Activated naive CD8-positive, alpha-beta T cell treated with anti-CD3 and anti-CD28 coated beads, Interleukin-2, amount 50 U/mL, for 16 hours (primary cell): ENCODE measurements at places on chromosomes 2 and 18.

DNA sequence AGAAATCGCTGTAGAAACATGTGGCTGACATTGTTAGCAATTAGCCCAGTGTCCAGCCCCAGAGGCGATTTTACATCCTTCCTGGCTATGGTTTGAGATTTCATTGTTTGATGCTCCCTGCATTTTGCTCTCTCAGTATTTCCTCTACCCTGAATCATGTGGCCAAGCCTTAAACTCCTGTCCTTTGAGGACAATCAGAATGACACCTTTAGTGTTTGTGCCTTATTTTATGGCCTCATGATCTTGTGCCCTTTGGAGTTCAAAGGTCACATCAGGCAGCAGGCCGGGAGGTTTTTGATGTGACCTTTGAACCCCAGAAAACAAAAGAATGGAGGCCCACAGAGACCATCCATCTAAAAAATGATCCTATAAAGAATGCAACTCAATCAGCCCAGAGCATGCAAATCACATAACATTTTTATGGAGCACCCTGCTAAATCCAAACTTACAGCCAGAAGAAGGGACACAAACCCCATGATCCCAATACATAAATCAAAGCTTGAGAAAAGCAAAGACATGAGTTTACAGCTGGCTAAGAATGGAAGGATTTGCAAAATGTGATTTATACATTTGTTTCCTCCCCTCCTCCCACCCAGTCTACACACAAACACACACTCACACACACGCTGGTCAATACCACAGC, 52.5 kb downstream of the FECH start:
- DNase-seq = no peak

GRCh38 chr18:26003817-26004216, 86.6 kb downstream of the SS18 start:
- DNase-seq = no peak

DNA sequence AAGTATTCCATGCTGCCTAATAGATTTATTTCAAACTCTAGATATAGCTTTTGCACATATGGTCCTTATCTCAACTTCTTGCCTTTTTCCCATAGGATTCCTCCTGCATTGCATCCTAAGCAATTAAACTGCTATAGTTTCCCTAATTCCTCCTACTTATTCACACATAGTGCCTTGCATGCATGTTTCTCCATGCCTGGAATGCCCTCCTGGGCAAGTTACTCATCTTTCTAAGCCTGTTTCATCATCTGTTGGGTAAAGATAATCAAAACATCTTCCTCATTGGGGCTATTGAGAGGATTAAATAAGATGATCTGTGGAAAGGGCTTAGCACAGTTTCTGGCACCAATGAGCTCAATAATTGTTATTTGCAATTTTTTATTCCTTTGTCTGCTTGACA, 726.5 kb downstream of the SLC4A3 start:
- no peak for DNase-seq

DNA sequence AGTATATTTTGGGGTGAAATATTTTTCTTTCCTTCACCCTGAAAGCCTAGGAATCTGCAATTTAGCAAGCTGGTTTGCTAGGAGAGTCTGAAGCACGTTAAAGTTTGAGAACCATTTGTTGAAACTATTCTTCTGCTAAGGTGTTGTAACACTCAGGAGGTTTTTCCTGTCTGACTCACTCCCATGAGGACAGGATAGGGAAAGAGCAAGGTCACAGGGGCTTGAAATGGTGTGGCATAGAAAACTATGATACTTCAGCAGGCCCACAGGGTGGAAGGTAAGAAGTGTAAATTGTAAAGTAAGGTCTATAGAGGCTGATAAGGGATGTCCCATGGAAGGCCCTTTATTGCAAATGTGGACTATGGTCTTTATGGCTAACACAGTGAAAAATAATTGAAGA, 177.7 kb upstream of the ZC3H15 start:
- DNase-seq = no peak

- DNase-seq = no peak
Measured at GRCh38 chr2:82993609-82994008, 1465.5 kb downstream of the SUCLG1 start.

DNA sequence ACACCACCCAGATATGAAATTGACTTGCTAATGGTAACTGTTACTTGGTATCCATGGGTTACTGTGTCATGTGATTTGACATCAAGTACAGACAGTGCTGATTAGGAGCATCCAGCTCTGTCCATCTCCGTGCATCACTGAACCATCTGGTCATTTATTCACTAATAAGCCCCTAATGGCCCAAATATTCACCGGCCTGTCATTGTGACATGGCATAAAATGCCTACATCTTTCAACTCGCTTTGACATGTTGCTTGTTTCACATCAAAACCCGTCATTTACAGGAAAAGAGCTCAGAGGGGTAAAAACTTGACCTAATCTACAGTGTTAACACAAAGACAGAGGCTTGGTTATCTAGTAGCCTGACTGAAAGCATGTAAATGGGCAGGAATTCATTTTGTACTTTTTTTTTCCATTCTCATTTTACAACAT, 308.9 kb upstream of the ATP5MC3 start:
- DNase-seq = no peak

- DNase-seq = no peak
Measured at GRCh38 chr2:20983844-20984243, 60.0 kb downstream of the APOB start.

GRCh38 chr2:64295326-64296139, 151.3 kb upstream of the PELI1 start:
- DNase-seq = no peak

GRCh38 chr2:106197878-106198277, 3.8 kb upstream of the UXS1 start:
- DNase-seq = no peak

DNA sequence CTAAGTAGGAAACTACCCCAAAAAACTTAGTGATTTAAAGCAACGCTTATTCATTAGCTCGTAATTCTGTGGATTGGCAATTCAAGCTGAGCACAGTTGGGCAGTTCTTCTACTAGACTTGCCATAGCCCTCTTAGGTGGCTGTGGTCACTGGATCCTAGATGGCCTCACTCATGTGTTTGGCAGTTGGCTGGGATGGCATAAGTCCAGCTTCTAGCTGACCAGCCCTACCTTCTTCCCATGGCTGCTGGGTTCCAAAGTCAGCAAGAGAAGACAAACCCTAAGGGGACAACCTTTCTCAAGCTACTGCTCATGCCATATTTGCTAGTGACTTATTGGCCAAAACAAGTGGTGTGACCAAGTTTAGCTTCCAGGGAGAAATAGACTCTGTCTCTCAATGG, 95.3 kb downstream of the COPS8 start:
- no peak for DNase-seq

DNA sequence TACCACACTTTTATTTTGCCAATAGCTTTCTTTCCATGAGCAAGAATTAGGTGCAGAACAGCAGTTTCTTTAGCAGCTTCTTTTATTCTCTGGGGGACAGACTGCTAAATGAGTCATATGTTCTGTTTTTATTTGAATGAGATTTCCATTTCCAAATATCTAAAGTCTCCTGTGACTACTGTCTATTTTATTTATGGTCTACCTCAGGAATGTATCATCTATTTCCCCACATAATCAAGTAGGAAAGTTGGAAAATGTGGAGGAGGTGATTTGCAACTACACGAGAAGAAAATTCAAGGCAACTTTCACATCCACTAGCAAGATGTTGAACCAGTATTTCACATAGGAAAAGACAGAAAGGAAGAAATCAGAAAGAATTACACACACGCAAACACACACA, 139.9 kb upstream of the MEX3C start:
- no peak for DNase-seq

DNA sequence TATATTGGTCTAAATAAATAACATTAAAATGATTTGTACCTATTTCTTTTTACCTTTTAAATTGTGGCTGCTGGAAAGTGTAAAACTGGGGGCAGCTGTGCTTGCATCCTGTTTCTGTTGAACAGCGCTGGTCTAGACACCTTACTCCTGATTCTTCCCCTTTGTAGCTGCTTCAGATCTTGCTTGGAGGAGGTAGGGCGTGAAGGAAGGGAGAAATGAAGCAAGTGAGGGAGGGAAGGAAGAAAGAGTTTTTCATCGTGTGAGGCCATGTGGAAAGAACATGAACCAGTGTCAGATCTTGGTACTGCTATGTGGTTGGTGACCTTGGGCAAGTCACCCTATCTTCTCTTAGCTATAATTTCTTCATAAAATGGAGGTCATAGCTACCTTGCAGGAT, 89.0 kb upstream of the SEC11C start:
- DNase-seq = no peak

- DNase-seq = no peak
Measured at GRCh38 chr2:101125374-101125773, 25.8 kb downstream of the TBC1D8 start.

- no peak for DNase-seq
Measured at GRCh38 chr18:34600158-34600557, 109.9 kb upstream of the DTNA start.

DNA sequence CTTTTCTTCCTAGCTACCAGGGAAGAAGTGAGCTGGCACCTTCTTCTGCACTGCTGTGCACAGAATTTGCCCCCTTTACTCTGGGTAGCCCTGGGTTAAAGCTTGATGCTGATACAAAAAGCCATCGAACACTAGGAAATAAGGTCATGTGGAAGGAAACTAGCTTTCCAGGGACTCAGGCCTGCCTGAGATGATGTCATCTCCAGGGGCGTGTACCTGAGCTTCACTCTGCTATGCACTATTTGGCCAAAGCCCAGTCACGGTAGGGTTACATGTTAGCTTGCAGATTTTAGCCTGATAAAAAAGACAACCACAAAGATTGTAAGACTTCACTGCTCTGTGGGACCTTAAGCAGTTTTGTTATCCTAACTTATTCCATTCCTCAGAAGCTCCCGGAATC, 20.4 kb downstream of the EDAR start:
- DNase-seq = no peak

DNA sequence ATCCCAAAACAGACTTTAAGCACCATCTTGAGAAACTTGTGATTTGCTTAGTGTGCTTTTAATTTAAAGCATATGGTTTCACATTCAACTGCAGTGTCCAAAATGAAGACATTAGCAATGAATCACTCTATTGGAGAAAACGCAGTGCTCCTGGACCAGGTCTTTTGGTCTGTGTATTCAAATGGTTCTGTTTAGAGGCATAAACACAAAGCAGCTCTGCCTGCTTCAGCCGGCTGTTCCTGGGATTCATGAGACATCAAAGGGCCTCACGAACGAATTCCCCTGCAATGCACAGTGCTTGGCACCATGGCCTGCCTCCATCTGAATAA, 117.1 kb upstream of the SP5 start:
- DNase-seq = no peak

DNA sequence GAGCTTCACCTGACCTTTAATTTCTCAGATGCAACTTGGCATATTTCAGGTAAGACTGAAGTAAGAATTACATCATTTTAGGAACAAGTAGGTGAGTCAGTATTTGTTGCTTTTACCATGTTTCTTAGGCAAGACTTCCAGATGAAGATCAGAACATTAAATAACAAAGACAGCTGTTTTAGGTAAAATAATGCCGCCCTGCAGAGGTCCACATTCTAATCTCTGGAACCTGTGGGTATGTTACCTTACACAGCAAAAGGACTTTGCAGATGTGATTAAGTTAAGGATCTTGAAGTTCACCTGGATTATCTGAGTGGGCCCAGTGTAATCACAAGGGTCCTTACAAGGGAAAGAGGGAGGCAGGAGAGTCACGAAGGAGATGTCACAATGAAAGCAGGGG, 39.3 kb downstream of the ICOS start:
- no peak for DNase-seq

DNA sequence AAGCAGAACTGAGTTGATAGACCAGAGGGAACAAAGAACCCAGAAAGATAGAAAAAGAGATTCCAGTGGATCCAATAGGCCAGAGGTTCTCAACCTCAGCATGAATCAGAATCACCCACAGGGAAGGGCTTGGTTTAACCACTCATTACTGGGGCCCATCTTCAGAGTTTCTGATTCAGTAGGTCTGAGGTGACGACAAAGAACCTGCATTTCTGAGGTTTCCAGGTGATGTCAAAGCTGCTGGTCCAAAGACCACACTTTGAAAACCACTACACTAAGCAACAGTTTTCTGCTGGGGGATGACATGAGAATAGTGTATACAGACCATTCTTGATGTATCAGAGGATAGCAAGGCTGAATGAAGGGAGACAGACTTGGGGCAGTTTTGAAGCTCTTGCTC, 296.9 kb upstream of the STON1 start:
- DNase-seq = no peak

- DNase-seq = no peak
Measured at GRCh38 chr2:118805064-118805690, 42.3 kb downstream of the EN1 start.

- DNase-seq = no peak
Measured at GRCh38 chr18:78587626-78588600, 391.7 kb upstream of the SALL3 start.

DNA sequence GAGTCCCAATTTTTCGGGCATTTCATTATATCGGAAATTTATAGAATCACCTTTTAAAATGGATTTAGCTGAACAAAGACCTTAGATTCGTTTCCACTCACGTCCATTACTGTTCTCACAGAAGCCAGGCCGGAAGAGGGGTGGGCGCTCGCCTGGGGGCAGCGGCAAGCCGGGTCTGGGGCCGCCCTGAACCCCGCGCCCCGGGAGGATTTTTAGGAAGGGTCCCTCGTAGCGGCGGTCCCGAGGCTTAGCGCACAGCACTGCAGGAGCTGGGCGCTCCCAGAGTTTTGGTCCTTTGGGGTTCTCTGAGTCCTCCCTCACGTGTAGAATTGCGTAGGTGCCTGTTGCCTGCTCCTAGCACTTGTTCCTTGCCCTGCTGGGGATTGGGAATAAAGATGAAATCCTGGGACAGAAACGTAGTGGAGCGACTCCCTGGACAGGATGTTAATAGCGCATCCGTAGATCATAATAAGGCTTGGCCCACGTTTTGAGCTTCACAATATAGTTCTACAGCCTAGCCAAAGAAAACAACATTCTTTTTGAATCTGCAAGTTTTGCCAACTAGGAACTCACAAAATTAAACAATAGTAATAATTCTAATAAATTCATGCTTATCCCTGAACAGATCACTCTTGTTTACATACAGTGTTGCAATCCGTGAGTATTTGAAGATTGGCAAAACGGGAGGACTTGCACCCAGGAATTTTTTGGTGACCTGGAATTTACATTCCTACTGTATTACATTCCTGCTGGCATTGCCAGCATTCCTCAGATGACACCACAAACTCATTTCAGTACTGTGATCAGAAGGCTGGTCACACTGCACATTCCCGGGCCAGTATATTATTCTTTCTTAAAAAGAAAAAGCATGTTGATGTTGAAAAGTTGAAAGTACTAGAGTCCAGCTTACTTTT, 875 bp downstream of the C18orf63 start:
- DNase-seq = no peak

DNA sequence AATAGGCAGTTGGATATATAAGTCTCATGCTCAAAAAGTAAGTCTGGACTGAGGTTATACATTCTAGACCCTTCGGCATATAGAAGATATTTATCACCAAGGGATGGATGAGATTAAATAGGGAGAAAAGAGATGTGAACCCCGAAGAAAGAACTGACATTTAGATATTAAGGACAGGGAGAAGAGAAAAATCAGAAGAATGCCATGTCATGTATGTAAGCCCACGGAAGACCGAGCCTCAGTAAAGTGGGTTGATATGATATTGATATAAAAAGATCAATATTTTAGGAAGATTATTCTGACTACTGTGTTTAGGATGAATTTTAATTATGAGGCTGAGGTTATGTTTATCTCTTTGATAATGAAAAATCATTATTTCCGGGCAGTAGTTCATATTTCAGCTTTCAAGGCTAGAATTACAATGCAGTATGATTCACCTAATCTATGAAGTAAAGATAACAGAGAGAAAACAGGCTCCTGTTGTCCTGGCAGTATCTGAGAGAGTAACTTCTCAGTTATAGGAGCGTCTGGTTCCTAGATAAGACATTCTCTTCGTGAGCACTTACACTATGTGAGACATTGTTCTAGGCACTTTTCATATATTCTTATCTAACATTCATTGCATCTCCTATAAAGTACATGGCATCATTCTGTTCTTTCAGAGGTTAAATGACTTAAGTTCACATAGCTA, 83.0 kb downstream of the UBR3 start:
- DNase-seq = no peak
